ENCODE measurements at places on chromosomes 4 and X. TPM values are rescaled to one million over a fixed set of nuclear protein-coding genes. Genes with fewer than 3 reads are reported as not detected.

The ZNF157 gene
- total RNA-seq: 0.97 TPM

The STAP1 gene
- not detected for total RNA-seq

The KIT gene
- 119 TPM for total RNA-seq

The KANTR gene
- 10.5 TPM for total RNA-seq

Data from endodermal cell (in vitro differentiated cells).